ENCODE measurements at places on chromosomes 16 and 17. TPM values are rescaled to one million over a fixed set of nuclear protein-coding genes. Genes with fewer than 3 reads are reported as not detected.

Gene GCGR
- total RNA-seq: not detected

Gene PSMD7
- 114 TPM for total RNA-seq

Gene NTN1
- 10.1 TPM for total RNA-seq

DNA sequence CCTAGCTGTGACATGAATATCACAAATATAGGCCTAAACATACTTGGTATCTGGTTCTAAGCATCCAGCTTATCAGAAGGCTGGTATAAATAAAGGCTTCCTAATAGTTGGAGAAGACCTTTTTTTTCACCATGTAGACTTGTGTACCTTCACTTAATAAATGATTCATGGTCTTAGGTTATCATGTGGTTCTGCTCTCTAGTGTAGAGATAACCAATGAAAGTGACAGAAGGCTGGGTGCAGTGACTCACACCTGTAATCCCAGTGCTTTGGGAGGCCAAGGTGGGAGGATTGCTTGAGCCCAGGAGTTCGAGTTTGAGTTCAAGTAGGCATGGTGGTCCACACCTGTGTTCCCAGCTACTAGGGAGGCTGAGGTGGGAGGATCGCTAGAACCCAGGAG lies 3.1 kb downstream of the DDX19A start:
- DNase-seq: no peak
- H3K27ac ChIP-seq: no peak overlapping the region
- no peaks in the 10 kb centered on the region for H3K27me3 ChIP-seq
- peaks cover 21% of the 10 kb centered on the region for H3K4me1 ChIP-seq
- H3K36me3 ChIP-seq: peaks cover 5% of the 10 kb centered on the region

DNA sequence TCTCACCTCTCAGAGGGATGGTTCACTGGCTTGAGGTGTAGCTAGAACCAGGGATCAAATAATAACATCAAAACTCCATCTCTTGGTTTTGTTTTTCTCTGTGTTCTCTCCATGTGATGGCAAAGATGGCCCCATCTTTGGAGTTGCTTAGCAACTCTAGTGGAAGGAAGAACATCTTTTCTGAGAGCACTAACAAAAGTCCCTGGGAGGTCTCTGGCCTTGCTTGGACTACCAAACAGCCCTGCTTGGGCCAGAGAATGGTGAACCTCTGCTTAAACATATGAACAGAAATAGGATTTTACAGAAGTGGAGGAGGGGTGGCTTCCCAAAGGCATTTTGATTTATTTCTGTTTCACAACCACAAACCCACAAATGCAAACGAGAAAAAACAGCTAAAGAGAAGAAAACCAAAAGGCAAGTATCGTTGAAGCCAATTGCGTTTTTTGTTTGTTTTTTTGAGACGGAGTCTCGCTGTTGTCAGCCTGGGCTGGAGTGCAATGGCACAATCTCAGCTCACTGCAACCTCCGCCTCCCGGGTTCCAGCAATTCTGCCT lies 13.2 kb downstream of the GABARAPL2 start:
- no peak for DNase-seq
- H3K4me1 ChIP-seq: no peaks in the 10 kb centered on the region
- peaks cover 5% of the 10 kb centered on the region for H3K36me3 ChIP-seq
- no peaks in the 10 kb centered on the region for H3K27me3 ChIP-seq
- no peak overlapping the region for H3K27ac ChIP-seq
- H3K4me3 ChIP-seq: no peak overlapping the region

DNA sequence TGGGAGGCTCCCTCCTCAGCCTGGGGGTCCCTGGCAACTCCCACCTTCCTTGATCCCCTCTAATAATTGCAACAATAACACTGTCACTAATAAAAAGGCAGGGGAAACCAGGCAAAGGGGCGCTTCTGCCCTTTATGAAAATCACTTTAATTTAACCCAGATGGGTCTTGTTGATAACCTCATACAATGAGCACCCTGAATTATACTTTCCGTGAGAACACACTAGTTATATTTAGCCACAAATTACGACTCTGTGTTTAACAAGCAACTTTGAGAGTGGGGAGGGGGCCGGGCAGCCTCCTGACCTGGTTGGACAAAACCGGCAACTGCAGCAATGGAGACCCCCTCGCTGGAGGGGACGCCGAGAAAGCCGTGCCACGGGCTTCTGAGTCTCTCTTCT lies 5.7 kb upstream of the BAHCC1 start:
- peaks cover 23% of the 10 kb centered on the region for H3K27me3 ChIP-seq
- H3K4me3 ChIP-seq: peak overlapping the region; percentile 87
- H3K27ac ChIP-seq: peak overlapping the region; percentile 78
- H3K36me3 ChIP-seq: peaks cover 8% of the 10 kb centered on the region
- peaks cover 79% of the 10 kb centered on the region for H3K4me1 ChIP-seq

DNA sequence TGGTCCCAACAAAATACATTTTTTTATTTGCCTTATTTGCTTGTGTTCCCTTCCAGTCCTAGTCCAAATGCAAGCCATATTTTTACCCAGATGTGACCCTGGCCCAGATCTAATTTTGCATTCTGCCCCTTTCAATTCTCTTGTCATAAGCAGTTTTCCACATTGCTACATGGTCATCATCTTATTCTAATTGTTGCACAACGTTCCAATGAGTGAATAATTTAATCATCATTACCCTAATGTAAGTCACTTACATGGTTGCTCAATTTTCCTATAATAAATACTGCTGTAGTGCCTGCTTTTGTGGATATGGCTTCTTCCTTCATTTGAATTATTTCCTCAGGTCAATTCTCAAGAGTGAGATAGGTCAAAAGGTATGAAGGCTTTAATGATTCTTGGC lies 12.8 kb downstream of the RSAD1 start:
- H3K36me3 ChIP-seq: no peaks in the 10 kb centered on the region
- DNase-seq: no peak
- H3K27ac ChIP-seq: no peak overlapping the region
- no peaks in the 10 kb centered on the region for H3K4me1 ChIP-seq
- H3K27me3 ChIP-seq: peaks cover 2% of the 10 kb centered on the region

Measured in neural crest cell (in vitro differentiated cells).